ENCODE measurements at places on chromosomes 7 and 10.

GRCh38 chr10:54665095-54665494, 135.9 kb downstream of the PCDH15 start:
- no peak for DNase-seq

- DNase-seq: no peak
Observed at GRCh38 chr10:85492684-85493083, 873.9 kb downstream of the GRID1 start.

- DNase-seq: no peak
Observed at GRCh38 chr10:130045091-130045652, 65.5 kb downstream of the C10orf143 start.

DNA sequence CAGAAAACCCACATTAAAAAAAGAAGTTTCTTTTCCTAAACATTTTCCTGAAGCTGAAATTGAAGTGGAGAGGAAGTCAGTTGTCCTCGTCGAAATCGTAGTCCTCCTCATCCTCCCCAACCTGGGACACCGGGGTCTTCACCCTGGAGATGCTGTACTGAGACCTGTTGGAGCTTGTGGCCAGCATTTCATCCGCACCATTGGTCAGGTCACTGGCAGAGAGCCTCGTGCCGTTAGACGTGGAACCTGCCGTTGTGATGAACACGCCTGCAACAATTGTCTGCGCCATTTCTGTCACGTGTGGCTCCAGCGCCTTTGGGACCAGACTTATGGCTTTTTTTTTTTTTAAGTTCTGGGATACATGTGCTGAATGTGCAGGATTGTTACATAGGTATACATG, 23.8 kb downstream of the CD36 start:
- DNase-seq: no peak

DNA sequence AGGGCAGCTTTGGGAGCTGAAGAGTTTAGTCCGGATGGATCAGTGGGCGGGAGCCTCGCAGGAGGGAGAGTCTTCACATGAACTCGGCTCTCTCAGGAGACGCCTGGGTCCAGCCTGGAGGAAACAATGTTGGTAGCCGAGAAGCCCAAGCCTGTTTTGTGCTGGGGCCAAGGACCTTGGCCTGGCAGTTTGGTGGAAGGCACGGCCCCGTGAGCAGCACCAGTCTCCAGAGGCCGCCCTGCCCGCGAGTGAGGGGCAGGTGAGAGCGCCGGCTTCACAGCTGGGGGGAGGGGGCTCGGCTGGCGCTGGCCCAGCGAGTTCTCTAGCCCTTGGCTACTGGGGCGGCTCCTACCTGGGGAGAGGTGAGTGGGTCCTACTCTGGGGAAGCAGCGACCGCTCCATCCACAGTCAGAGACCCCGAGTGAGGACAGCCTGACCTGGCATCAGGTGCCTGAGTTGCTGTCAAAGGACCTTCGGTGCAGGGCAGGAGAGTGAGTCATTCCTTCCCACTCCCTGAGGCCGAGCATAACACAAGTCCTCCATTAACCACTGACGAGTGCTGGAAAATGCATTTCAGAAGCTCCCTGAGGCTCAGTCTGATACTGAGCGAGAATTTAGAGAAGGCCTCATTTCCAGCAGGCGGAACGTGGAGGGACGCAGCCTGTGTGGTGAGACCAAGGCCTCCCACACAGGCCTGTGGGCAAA, 89.3 kb upstream of the DIP2C start:
- DNase-seq: no peak

DNA sequence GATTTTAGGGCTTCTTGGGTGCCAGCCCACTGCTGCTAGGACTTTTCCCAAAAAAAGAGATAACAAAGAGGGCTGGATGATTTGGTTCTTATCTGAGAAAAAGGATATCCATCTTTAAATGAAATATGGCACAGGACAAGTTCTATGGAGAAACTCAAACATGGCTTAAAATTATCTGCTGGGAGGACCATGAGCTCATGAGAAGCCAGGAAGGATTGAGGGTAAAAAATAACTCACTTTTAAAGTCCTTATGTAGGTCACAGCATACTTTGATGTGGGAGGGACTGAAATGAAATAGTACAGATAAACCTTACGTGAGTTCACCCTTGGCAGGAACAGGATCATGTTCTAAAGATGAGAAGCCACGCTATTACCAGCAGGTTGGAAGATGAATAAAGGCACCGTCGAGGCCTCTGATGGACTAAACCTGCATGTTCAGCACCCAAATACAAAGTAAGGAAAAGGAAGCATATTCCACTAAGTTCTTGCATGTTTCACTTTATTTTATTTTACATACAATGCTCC, 369.2 kb upstream of the KLF6 start:
- DNase-seq: no peak

- DNase-seq: no peak
Observed at GRCh38 chr10:42638821-42639270, 476 bp upstream of the ZNF33B start.

- DNase-seq: no peak
Observed at GRCh38 chr7:936386-937054, 18.0 kb downstream of the ADAP1 start.

DNA sequence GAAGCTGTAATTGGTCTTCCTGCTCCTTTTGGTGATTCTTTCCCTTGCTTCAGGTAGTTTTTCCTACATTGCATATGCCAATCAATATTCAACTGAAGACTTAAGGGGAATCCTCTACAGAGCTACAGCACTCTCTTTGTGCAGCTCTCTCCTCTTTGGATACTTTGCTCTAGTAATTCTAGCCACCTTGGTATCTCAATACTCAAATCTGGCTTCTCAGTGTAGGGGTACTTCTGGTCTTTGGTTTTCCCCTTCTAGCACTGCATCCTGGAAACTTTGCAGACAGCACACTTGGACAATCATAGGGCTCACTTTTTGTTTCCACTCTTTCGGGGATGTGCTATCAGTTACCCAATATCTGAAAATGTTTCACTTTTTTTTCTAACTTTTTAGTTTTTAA, 9.9 kb downstream of the PHTF2 start:
- DNase-seq: no peak

DNA sequence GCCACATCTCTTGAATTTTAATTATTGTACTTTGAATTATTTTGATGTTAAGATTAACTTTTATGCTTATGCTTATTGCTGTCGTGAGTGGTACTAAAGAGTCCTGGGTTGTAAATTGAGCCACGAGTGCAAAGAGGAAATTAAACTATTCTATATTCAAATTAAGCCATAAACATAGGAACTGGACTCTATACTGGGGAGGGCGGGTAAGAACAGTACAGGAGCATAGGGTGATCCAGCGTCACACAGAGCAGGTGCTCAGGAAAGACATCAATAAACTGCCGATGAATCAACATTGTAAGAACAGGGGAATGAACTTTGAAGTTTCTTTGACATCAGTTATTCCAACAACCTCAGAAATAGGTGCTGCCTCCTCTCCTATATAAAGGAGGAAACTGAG, 219.6 kb downstream of the CACNB2 start:
- DNase-seq: no peak

- no peak for DNase-seq
Observed at GRCh38 chr7:28349637-28350036, 62.7 kb upstream of the CREB5 start.

DNA sequence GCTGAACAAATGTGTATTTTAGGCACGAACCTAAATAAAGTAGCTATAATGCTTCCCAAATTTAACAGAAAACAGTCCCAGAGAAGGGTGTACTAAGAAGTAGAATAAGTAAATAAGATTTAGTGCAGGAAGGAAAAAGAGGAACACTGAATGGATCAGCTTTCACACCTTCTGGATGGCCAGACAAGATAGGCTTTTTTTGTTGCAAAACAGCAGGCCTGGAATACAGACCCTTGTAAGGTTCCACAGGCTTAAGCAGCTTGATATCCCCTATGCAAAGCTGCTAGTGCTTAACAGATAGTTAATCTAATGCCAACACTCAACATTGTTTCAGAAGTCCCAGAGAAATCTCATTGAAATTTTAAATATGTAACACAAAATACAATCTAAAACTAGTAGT, 328.1 kb upstream of the STEAP1 start:
- no peak for DNase-seq

GRCh38 chr10:94376865-94377264, 14.1 kb upstream of the NOC3L start:
- DNase-seq: no peak

GRCh38 chr7:151631570-151631952, 111.9 kb upstream of the RHEB start:
- no peak for DNase-seq

DNA sequence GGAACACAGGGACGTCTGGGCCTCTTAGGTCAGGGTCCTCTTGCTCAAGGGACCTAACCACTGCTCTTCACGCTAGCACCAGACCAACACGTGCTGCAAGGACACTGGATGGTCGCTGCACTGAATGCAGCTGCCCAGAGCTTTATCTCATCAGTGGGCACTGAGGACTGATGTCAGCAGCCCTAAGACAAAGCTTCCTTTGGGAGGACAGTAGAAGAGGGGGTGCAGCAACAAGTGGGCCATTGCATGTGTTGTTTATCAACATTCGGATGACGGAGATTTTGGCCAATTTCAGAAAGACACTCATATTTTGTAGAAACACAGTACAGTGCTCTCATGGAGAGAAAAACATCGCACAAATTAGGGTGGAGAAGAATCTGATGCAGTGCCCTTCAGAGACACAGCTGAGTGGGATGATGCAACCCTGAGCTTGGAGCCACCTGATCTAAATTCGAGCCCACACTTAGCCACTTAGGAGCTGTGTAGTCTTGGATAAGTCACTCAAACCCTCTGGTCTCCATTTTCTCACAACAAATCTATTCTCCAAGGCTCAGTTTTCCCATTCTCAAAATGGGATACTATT, 1.7 kb downstream of the OPALIN start:
- no peak for DNase-seq

DNA sequence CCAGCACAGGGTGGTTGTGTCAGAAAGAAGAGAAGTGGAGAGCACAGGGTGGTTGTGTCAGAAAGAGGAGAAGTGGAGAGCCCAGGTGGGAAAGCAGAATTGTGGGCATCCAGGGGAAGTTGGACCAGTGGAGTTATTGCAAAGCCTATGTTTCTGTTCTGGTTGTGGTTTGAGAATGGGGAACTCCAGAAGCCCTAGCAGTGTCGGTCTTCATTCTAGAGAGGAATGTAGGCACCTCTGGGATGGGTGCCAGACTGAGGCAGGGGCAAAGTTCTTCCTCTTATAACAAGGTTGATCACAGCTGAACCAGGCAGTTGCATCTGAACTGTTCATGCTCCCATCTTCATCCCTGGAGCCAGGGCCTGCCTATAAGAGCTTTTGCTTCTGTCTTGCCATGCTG, 954 bp downstream of the FSCN3 start:
- DNase-seq: no peak

DNA sequence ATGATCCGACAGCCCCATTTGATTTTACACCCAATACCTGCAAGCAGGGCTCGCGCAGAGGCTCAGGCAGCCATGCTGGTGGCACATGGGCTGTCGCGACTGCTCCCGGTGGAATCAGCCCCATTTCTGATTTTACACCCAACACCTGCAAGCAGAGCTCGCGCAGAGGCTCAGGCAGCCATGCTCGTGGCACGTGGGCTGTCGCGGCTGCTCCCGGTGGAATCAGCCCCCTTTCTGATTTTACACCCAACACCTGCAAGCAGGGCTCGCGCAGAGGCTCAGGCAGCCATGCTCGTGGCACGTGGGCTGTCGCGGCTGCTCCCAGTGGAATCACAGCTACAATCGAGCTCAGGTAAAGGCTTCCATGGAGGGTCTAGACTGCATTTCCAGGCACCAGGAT, 244.1 kb downstream of the PTPRN2 start:
- DNase-seq: no peak

DNA sequence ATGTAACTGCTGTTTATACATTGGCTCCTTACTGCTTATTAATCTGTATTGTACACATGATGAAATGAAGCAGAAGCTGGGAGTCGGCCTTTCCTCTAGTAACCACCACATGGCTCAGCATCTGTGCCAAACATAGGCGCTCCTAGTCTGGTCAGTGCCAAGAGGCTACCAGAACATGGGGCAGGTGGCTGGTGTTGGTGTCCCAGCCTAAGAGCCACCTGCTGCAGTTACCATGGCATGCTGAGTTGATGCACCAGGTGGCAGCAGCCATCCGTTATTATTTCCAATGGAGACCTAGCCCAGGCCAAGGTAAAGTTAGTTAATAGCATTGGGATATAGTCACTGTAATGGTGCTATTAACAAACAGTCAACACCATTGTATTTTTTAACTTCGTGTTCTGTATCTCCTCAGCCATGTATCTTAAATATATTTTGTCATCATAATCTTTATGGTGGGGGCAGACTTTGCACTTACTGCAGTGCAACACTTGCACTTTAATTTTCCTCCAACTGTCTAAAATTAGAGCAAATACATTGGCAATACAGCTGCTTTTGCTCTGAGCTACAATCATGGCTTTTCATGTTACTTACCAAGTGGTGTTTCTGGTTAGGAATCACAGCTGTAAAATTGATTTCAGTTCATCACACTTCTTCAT, 33.1 kb downstream of the HBP1 start:
- DNase-seq: no peak

GRCh38 chr10:48533951-48534720, 70.7 kb downstream of the ARHGAP22 start:
- DNase-seq: no peak

DNA sequence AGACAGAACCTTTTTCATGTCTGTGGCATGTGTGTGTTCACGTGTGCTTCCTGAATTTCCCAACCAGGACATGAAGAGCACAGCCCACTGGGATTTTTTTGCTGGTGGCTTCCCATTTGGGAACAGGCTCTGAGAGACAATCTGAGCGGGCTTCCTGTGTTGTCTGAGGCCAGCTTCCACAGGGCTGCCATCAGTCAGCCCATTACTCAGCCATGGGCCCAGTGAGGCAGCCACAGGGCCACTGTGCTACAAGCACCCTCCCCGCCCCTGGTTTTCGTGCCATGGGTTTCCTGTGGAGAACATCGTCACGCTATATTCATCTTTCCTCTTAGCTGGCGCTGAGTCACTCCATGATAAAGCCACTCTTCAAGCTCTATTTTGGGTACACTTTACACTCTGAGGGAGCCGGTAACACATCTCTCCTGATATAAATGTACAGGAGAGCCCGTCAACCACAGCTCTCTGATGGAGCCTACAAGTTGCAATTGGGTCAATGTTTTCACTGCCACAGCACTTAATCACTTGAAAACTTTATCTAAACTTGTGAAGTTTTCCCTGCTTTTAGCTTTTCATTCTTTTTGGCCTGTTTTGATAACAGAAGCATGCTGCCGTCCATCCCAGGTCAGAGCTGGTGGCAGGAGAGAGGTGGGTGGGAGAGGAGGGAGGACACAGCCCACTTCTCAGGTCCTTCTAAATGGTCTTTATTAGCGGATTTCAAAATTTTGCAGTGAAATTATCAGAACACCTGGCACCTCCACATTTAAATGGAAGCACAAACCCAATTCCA, 96.9 kb downstream of the HIPK2 start:
- peak; percentile 81 for DNase-seq

DNA sequence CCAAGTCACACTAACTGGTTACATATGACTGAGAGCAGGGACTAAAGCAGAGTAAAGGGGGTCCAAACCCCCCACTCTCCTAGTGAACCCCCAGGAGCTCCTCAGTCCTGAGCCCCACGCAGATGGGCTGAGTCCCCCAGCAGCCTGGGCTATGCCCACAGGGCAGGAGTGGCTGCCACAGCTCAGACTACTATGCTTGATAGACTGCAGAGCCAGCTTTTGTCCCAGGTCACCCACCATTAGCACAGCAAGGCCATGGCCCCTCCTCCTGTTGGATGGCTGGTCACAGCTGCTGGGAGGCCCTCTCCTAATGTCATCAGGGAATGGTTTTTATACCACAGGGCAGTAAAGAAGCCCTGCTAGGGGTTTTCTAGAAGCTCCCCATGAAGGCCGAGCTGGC, 46.3 kb upstream of the FGFR2 start:
- no peak for DNase-seq

GRCh38 chr10:75403144-75403938, 1.8 kb upstream of the ZNF503 start:
- DNase-seq: no peak
